Mesothelial cell of epicardium (in vitro differentiated cells): ENCODE measurements at places on chromosomes 4 and X.

GRCh38 chr4:8205241-8205707, 6.2 kb downstream of the SH3TC1 start:
- H3K4me1 ChIP-seq: peaks cover 65% of the 10 kb centered on the region
- H3K27me3 ChIP-seq: no peaks in the 10 kb centered on the region
- no peak for DNase-seq
- H3K36me3 ChIP-seq: no peaks in the 10 kb centered on the region
- no peak overlapping the region for H3K4me3 ChIP-seq

- H3K4me3 ChIP-seq: no peak overlapping the region
- H3K36me3 ChIP-seq: peaks cover 6% of the 10 kb centered on the region
- DNase-seq: no peak
- H3K27ac ChIP-seq: no peak overlapping the region
- H3K4me1 ChIP-seq: peaks cover 3% of the 10 kb centered on the region
Measured at GRCh38 chr4:26941951-26942350, 81.3 kb downstream of the STIM2 start.

- H3K27me3 ChIP-seq: no peaks in the 10 kb centered on the region
- peaks cover 13% of the 10 kb centered on the region for H3K36me3 ChIP-seq
- no peak overlapping the region for H3K27ac ChIP-seq
- peaks cover 15% of the 10 kb centered on the region for H3K4me1 ChIP-seq
Measured at GRCh38 chr4:150127757-150128156, 49.5 kb downstream of the DCLK2 start.

- H3K27me3 ChIP-seq: no peaks in the 10 kb centered on the region
- H3K4me1 ChIP-seq: peaks cover 23% of the 10 kb centered on the region
- DNase-seq: no peak
- no peak overlapping the region for H3K4me3 ChIP-seq
Measured at GRCh38 chr4:178812866-178813265, 1370.6 kb upstream of the AGA start.

GRCh38 chrX:37910186-37910585, 62.8 kb upstream of the DYNLT3 start:
- no peaks in the 10 kb centered on the region for H3K27me3 ChIP-seq
- no peak overlapping the region for H3K27ac ChIP-seq
- DNase-seq: no peak

DNA sequence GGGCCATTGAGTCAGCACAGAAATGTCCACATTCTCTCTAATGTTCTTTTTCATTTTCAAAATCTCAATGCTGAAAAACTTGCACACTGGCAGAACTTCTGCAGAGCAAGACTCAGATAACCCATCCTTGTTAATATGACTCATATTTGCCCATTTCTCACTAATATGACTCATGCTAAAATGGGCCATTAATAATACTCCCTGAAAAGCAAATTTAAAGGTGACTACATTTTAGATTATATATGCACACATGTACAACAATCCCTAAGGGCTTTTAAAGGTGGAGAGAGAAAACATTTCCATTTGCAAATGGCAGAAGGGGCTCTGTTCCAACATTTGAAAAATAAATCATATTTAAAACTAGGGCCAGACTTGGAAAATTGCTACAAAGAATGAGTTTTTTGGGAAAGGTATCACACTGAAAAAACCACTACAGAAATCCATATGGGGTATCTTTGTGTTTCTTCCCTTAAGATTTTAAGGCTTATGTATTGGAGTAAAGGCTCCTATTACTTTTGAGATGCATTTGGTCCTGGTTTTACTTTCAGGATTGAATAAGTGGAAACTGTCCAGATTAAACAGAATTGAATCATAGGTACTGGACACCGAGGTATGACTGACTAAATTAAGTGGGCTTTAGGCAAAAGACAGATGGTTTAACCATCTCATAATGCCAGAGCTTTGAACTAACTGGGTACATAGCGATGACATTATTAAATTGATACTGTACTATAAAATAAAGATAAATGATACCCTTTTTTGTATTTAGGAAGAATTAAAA, 30.0 kb downstream of the TLR2 start:
- no peak overlapping the region for H3K27ac ChIP-seq
- no peak for DNase-seq

- no peaks in the 10 kb centered on the region for H3K4me1 ChIP-seq
- H3K27me3 ChIP-seq: no peaks in the 10 kb centered on the region
- H3K36me3 ChIP-seq: peaks cover 31% of the 10 kb centered on the region
- DNase-seq: no peak
- H3K27ac ChIP-seq: no peak overlapping the region
Measured at GRCh38 chr4:39326468-39326977, 39.6 kb downstream of the RFC1 start.

DNA sequence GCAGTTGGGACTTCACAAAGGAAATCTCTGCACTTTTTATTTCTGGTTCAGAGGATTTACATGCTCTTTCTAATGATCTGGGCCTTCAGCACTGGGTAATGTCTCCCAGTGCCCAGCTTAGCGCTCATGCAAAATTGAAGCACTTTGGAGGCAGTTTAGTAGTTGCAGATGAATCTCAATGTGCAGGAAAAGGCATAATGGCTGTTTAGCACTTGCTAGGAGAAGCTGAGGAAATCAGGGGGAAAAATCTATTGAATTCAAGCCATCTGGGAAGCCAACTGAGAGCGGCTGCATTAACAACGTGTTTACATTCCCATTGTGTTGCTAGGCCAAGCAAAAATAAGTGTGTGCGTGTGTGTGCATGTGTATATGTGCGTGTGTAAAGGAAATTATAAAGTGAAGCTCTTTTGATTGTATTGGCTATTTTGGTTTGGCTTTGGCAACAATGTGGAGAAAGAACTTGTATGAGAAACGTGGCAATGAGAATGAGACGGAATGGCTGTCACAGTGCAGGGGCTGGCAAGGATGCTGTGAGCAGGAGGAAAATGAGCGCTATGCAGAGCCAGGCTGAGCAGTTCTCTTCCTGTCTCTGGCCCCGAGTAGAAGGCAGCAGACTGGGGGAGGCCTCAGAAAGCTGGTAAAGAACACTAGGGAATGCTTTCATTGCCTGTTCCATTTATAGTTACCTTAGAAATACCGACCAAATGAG, 231.5 kb downstream of the UNC5C start:
- H3K4me1 ChIP-seq: peaks cover 48% of the 10 kb centered on the region
- peak overlapping the region; percentile 24 for H3K27ac ChIP-seq
- no peak overlapping the region for H3K4me3 ChIP-seq
- H3K36me3 ChIP-seq: no peaks in the 10 kb centered on the region

DNA sequence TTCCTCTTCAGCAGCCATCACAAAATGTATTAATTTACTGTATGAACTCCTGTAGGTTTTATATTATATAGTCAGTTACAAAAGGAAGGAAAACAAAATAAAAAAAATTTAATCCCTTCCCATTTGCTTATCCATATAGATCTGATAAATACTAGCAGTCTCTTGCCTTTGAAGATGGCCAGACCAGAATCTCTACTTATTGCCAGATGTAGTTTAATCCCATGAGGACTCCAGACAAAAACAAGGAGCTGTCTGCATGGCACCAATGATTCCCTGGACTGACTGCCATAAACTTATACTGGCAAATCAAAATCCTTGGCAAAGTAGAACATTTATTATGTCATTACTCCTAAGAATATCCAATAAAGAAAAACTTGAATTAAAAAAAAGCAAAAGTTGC, 223.3 kb upstream of the MAB21L2 start:
- no peak overlapping the region for H3K27ac ChIP-seq
- no peaks in the 10 kb centered on the region for H3K27me3 ChIP-seq
- H3K4me1 ChIP-seq: peaks cover 48% of the 10 kb centered on the region
- DNase-seq: no peak

GRCh38 chr4:80182237-80182866, 15.0 kb upstream of the PRDM8 start:
- peaks cover 6% of the 10 kb centered on the region for H3K36me3 ChIP-seq
- H3K4me3 ChIP-seq: peak overlapping the region; percentile 21
- DNase-seq: no peak
- no peak overlapping the region for H3K27ac ChIP-seq
- H3K27me3 ChIP-seq: peaks cover 64% of the 10 kb centered on the region

DNA sequence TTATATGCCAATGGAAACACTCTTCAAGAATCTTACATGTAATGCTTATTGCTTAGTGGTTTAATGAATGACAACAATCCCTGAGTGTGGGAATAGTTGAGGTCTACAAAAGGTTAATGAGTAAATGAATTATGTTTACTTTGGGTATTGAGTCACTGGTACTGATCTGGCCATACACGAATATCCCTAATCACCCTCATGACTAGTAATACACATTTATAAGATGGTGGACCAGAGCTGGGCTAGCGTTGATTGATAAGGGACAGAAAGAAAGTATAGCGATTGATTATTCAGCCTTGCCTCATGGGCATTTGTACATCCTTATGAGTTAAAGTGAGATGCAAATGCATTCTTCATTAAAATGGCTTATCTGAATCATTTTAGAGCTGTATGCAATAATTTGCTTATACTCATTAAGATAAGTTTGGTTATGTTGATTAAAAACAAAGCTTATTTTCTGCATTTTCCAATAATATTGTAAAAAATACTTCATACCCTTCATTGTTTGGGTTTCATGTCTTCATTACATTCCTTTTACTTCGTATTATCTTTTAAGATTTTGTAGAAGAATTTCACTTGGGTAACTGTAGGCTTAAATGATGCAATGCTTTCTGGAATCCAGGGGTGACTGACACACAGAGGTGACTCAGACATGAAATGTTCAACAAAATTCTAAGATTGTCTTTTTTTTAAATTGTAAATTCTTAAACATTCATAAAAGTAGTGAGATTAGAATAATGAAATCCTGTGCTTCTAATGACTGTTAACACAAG, 47.4 kb downstream of the FGF2 start:
- H3K27ac ChIP-seq: no peak overlapping the region
- no peak for DNase-seq
- no peaks in the 10 kb centered on the region for H3K27me3 ChIP-seq
- peaks cover 28% of the 10 kb centered on the region for H3K36me3 ChIP-seq
- no peaks in the 10 kb centered on the region for H3K4me1 ChIP-seq

DNA sequence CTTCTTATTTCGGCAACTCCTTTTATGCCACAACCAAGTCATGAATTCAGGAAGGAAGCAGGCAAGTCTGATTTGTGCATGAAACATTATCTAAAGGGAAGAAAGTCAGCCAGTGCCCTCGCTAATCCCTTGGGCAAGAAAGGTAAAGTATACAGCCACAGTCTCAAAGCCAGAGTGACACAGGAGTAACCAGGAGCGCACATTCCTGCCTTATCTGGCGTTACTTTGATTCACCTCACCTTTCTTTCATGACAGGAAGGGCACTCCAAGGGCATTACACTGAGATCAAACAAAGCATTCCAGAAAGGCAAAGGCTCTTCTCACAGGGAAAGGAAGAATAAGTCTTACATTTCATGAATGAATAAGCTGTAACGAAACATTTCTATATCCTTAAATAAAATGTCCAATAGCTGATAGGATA, 38.8 kb downstream of the FAT1 start:
- peak overlapping the region; percentile 94 for H3K27ac ChIP-seq
- DNase-seq: no peak
- H3K36me3 ChIP-seq: peaks cover 9% of the 10 kb centered on the region
- no peaks in the 10 kb centered on the region for H3K27me3 ChIP-seq

DNA sequence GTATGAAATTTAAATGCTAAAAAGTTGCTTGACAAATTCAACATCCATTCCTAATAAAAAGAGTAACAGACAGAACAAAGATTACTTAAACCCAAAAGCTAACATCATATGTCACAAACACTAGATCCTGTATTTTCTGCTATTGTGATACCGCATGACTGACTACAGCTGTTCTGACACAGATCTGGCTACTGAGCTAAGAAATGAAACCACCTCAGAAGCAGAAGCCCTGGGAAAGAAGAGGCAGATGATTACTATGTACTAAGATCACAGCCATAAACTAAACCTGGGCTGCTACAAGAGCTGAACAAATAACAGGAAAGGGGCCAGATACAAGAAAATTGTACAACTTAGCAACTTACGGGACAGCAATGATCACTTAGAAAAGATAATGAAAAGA, 9.4 kb downstream of the LETM1 start:
- peaks cover 10% of the 10 kb centered on the region for H3K36me3 ChIP-seq
- no peaks in the 10 kb centered on the region for H3K27me3 ChIP-seq
- no peaks in the 10 kb centered on the region for H3K4me1 ChIP-seq
- H3K4me3 ChIP-seq: no peak overlapping the region
- no peak overlapping the region for H3K27ac ChIP-seq

DNA sequence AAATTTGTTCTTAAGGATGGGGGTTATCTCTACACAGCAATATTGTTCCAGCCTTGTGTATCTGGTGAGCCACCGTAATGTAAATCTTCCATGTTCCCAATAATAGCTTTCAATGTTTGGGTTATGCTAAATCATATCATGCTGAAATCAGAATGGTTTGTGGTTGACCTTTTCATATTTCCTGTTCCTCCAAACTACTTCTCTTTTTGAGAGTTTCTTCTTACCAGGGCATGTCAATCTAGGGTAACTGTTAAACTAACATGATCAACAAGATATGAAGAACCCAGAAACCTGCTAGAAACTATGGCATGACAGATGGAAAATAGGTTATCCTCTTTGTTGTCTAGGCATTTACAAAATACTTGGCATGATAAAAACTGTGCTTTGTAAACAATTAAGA, 22.0 kb downstream of the TNMD start:
- no peak overlapping the region for H3K4me3 ChIP-seq
- no peaks in the 10 kb centered on the region for H3K27me3 ChIP-seq
- H3K27ac ChIP-seq: no peak overlapping the region
- DNase-seq: no peak
- H3K4me1 ChIP-seq: peaks cover 5% of the 10 kb centered on the region

DNA sequence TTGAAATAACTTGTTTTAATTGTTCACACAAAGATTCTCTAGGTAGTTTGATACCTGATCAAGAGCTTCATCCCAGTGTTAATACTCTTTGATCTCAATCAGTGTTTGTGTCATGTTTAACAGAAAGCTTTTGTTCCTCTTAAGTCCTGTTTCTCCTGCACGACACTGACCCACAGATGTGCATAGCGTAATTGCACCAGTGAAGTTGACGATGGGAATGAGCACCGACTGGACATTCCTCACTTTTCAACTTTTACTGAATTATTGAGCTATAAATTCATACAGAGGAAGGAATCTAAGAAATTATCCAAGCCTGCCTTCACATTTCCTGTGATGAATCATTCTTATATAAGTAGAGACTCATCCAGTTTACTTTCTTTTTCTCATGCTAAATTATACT, 878.7 kb upstream of the TENM3 start:
- H3K27ac ChIP-seq: no peak overlapping the region
- no peak for DNase-seq
- peaks cover 27% of the 10 kb centered on the region for H3K4me1 ChIP-seq
- no peak overlapping the region for H3K4me3 ChIP-seq
- H3K27me3 ChIP-seq: no peaks in the 10 kb centered on the region
